ENCODE measurements at places on chromosomes 6 and 20.
A peak's percentile ranks its signal among the peaks of the same experiment; 100 is the strongest.

- DNase-seq = no peak
These were observed 634 bp downstream of the HSF2 start for GRCh38 chr6:122400121-122400450.

DNA sequence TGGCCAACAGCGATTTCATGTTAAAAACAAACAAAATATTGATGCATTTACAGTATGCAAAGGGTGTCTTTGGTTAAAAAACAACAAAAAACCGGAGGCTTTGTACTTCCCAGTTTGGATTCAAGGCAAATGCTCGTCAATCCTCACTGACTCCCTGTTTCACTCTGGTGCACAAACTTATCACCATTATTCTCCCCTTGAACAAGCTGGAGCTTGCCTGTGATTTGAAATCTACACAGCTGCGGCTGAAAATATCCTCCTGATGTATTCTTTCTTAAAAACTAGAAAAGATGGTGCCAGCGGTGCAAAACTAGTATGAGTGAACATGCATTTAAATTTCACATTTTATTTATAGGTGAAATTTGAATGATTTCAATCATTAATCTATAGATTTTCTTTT, 3.3 kb downstream of the PERP start:
- no peak for DNase-seq

DNA sequence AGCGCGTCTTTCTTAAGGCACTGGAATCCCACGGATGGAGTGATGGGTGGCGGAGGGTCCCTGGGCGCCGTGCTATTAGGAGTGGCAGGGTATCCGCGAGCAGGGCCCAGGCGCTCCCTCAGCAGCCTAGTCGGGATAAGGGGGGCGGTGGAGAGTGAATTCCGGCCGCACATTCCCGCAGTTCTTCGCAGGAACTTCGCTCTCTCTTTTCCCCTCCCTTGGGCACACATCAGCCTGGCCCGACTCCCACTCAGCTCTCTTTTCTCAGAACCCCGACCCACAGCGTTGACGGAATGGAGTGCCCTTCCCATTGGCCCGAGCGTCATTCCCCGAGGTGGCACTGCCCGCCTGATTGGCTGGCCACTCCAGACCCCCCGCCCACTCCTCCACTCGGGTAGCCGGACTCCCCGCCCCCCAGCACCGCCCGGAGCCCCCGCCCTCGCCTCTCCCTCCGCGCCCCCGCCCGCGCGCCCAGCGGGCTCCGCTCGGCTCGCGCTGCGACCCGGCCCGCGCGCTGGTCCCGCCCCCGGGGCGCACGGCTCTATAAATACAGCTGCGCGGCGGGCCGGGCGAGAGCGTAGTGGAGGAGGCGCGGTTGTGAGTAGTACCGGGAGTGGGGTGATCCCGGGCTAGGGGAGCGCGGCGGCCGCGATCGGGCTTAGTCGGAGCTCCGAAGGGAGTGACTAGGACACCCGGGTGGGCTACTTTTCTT, at the start of gene ID4:
Gene ID4 (plus strand): TSS at position 572 of the 712 bp plus-strand sequence. CDS start 385 bp downstream, outside the sequence.
- DNase-seq = peak; percentile 87

GRCh38 chr6:24720131-24720603, 1.2 kb upstream of the C6orf62 start:
- peak; percentile 36 for DNase-seq

DNA sequence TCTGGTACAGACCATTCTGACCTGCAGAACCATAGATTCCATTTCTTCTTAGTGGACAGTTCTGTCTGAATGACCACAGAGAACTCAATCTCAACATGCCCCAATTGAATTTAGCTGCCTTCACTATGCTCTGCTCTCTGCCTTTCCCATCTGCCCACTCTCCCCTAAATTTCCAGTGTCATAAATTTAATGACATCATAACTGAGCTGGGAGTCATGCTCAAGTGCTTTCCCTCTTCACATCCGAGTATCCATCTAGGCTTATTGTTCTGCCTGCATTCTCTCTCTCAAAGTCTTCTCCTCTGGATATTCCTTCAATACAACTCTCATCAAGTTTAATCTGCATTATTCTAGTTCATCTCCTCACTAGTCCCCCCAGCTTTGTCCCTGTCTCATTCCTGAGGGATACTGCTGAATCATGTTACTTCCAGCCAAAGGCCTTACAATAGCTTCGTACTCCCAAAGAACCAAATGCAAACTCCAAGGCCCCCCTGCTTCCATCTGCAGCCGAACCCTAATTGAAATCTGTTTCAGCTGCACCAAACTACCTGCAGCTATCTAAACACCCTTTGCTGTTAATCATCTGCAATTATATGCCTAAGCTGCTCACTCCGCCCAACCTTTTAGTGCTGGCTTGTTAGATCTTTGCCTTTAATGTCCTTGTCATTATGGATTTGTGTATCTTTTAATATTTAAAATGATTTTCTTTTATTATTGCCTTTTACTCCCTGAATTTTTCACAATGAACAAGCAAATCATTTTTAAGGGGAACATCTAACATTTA, 46.1 kb downstream of the SLC35B3 start:
- no peak for DNase-seq
